H1 (cell line): ENCODE measurements at places on chromosomes 4 and X. TPM values are rescaled to one million over a fixed set of nuclear protein-coding genes. Genes with fewer than 3 reads are reported as not detected.

Gene INPP4B
- polyA plus RNA-seq: under 0.01 and 0.11 TPM in 2 replicates

Gene PRR32
- polyA plus RNA-seq: not detected in 2 replicates

Gene AKAP14
- polyA plus RNA-seq: 0.77 and 0.79 TPM in 2 replicates

Gene HSD17B13
- polyA plus RNA-seq: 0.05 and 0.09 TPM in 2 replicates

Gene MAGEB10
- not detected in 2 replicates for polyA plus RNA-seq

Gene PCDH18
- polyA plus RNA-seq: 26.8 and 28.8 TPM in 2 replicates

Gene KLHL4
- polyA plus RNA-seq: 4.4 and 8.8 TPM in 2 replicates

Gene COL25A1
- polyA plus RNA-seq: 1.1 and 1.6 TPM in 2 replicates

Gene CXXC4
- 0.60 and 1.3 TPM in 2 replicates for polyA plus RNA-seq
